Stimulated activated CD8-positive, alpha-beta memory T cell treated with anti-CD3 and anti-CD28 coated beads, Interleukin-12 subunit alpha, Interleukin-12 subunit beta, amount 100 ng/mL, for 1 hour (primary cell): ENCODE measurements at places on chromosomes 3 and 15.

- DNase-seq: no peak
Measured at GRCh38 chr3:102525624-102526023, 90.8 kb downstream of the ZPLD1 start.

DNA sequence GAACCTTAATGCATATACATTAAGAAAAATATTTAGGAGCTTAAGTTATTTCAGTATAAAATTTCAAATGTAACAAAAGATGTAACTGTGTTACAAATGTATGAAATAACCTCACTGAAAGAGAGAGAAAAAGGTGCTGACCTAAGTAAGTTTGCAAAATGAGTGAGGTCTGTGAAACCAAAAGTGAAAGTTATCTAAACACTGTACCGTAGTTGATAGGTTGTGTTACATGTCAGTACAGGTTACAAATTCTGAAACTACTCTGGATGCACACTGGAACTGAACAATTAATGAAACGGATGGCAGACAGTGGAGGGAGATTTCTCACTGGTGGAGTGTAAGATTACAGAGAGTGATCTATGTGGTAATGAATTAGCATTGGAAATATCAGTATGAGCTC lies 420.7 kb downstream of the ZNF385D start:
- no peak for DNase-seq

DNA sequence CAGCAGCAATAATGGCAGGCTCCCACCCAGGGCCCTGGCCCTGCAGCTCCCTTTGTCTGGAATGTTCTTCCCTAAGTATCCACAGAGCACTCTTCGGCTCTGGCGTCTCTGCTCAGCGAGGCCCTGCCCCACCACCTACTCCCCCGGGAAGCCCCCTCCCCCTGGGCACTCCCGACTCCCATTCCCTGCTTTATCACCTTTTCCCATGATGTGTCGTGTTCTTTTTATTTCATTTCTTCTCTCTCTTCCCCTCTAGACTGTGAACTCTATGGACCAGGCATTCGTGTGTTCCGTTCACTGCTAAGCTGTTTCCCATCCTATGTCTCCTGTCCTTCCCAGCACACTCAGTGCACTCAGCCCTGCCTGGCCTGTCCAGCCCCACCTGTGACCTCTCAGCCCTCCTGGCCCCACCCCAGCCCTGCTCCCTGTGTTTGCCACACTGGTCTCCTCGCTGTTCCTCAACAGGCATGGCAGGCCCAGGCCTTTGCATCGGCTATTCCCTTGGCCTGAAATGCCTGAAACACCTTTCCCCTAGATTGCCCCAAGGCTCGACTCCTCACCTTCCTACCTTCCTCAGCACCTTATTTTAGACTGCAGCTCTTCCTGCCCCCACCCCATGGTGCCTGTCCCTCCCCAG lies 107.4 kb downstream of the TPRA1 start:
- DNase-seq: no peak

DNA sequence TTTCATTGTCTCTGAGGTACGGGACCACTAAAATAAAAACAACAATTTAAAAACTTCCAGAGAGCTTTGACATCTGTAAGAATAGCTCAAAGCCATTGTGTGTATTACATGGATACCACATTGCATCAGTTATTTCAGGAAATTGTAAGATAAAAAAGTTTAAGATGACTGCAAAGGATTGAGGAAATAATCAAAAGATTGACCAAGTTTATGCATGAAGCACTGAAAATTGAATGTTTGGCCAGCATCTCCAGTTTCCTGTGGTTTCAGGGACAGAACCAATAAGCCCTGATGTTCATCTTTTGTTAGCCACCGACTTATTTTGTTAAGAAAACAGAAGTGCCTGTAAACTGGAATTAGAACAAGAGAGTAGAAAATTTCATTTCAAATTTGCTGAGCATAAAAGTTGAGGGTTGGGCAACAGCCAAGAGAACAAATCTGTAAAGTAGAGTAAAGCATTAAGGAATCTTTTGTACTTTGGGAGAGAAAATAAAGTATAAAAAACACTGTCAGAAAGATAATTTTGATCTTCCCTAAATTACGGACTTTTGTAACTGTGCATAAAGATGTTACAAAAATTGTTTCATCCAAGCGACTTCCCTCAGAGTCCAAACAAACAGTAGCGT lies 211.5 kb upstream of the P2RY1 start:
- no peak for DNase-seq

GRCh38 chr15:66135664-66136063 lies 117.9 kb downstream of the MEGF11 start:
- no peak for DNase-seq

GRCh38 chr15:89693091-89693490 lies 2.5 kb downstream of the WDR93 start:
- no peak for DNase-seq

DNA sequence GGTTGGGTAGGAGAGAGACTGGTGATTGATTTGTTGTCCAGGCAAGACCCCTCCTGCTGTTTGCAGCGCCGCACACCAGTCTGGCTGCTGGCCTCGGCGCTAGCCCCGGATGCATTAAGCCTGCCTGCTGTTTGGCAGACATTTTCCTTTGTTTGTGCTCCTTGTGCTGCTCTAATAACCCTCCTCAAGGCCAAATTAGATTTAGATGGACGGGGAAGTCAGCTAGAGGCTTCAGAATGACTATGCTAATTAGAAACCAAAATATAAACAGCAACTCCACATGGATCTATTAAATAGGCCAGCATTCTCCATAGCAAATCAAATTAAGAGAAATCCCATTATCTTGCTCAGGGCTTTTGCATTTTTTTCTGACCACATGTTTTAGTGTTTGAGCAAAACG lies 445.2 kb downstream of the SQOR start:
- DNase-seq: no peak

DNA sequence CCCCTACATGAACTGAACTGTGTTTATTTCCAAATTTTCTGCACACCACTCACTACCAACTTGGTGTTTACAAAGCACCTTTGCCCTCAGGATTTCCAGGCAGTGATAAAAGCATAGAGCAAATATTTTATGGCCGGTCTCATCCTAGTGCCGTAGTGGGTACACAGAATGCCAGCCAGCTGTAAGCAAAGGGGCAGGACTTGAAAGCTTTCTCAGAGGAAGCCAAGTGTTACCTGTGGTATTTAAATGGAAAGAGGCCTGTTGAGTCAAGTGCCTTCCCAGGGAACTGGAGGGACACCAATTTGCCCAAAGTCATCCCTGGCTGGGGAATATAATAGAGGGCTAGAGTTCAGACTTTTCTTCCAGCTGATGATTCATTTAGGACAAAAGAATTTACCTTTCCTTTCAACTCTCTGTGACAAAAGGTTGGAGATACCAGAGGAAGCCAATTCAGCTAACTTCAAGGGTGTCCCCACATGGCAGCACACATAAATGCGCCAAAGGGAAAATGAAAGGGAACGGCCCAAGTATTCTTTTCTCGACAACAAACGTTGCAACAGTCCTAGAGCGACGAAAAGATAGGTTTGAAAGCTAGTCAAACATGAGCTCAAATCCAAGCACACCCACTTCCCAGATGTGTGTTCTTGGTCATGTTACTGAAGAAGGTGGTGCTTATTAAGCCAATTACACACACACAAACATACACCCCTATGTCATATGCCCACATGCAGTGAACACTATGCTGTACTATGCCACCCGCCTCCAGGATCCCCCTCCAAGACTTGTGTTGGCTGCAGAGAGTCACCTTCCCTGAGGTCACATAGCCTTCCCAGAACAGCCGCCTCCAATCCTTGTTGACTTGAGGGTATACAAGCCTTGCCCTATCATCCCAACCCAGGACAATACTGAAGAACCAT lies 27.7 kb downstream of the MAGI1 start:
- no peak for DNase-seq

DNA sequence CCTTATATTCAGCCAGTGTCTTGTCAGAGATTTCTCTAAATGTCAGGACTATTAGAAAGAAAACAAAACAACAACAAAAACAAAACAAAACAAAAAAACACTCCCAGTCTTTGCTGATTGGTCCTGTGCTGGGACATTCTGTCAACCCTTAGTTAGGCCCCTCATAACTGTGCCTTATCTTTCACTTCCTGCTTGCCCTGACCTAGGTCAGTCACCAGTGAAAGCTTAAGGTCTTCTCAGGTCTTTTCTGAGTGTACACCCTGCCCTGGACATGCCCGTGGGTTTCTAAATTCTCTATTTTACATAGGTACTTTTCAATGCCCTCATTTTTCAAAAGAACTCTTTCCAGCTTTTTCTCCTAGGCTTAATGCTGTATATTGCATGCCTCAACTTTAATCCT lies 454.1 kb downstream of the GRM7 start:
- DNase-seq: no peak
